ENCODE measurements at places on chromosomes 5 and 9.

GRCh38 chr5:77280036-77280435 lies 69.6 kb downstream of the PDE8B start:
- no peak for DNase-seq

DNA sequence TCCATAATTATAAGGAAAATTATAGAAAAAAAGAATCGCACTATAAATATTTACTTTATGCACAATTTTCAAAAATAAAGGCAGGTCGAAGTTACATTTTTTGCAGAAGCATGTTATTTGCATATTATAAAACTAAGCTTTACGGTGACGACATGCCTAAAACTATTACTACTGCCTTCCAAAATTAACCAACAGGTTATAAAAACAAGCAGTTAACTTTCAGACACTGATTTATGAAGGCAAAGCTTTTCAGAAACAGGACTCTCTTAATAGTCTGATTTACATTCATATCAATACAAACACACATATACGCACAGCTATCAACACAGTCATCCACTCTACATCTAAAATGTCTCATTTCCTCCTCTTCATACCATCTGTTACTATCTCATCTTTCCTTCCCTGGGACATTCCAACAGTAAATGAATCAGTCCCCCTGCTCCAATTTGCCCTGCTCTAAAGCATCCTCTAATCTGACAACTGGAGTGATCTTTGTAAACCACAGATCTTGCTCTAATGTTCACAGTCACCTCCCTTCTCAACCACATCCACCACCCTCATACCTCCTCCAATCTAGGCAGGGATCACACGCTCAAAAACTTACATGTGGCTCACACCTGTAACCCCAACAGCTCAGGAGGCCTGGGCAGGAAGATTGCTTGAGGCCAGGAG lies 21.6 kb downstream of the FBXW11 start:
- DNase-seq = peak; percentile 68

DNA sequence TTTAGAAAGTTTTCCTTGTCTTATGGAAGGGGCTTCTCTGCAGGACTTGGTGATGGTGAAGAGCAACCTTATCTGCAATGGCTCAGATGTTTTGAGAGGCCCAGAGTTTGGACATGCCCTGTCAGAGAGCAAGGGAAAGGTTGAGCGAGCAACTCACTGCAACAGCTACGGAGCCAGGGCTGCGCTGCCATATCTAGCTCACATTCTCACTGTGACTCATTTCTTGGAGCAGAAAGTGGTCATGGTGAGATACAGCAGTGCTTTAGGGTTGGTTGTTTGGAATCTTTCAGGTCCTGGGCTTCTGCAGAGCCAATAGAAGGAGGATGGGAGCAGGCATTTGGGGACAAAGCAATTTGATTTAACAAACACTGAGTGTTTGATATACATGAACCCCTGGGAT lies 12.3 kb downstream of the GLRA1 start:
- DNase-seq = no peak

DNA sequence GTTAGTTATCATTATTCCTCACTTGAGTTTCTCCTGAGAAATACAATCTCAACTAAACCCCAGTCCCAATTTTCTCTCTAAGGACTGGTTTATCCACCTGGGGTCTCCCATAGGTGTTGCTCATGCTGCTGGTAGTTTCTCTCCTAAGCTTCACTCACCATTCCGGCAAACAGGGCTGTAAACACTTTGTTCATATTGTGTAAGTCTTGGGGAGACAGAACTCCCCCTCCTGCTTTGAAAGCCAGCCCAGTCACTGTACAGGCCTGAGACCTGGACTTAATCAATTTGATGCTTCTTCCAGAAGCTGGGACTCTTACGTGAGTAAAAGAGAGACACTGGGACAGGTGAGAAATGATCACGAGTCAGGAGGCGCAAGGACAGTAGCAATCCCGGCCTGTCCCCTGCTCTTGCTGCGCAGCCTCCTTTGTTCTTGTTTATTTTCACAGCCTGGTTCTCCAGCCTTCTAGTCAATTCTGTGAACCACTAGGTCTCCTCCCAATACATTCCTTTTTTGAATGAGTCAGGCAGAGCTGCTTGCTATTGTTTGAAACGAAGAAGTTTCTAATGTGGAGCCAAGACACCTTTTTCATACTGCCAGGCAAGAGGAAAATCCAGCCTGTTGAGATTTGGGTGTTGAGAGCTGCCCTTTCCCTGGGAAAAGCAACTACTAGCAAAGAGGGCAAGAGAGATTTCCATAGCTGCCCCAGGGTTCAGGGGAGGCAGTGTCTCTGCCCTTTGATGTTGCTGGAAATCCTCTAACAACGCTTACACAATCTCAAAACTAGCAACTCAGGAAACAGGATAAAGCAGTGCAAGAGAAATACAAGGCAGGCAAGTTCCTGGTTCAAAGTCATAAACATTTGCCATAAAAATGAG lies 9.2 kb upstream of the SHROOM1 start:
- DNase-seq = peak; percentile 68

DNA sequence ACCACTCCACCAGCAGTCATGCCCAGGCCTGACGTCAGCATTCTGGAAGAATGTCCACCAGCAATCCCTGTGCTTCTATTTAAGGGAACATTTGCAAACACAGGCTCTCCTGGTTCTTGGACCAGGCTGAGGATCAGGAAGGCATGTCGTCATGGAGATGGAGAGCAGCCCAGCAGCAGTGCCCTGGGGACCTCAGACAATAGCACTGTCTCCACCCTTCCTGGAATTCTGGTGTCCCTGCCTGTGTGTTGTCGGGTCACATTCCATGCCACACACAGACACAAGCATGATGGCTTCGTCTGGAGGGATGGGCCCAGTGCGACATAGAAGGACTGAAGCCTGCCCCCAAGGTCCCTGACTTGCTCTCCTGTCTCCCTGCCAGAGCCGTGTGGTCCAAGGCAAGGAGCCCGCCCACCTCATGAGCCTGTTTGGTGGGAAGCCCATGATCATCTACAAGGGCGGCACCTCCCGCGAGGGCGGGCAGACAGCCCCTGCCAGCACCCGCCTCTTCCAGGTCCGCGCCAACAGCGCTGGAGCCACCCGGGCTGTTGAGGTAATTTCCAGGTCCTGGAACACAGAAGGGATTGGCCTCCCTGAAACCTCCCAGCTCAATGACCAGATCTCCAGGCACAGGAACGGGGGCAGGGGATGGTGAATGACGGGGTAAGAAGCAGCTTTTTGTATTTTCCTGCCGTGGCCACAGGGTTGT lies 43.8 kb downstream of the STOM start:
- DNase-seq = peak; percentile 65

DNA sequence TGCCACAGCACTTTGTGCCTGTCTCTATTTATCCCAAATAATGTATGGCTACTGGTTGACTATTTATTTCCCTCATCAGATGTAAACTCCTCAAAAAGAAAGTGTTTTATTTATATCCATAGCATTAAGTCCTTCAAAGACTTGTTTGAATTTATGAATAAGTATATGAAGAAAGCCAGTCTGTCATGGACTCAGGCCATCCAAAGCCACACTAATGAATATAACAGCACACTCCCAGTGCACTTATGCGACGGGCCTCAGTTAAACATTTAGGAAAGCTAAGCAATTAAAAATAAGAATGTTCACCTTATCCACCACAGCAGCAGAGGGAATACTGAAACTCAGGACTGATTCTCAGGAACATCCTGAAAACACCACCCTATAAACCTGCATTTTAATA lies 77.5 kb downstream of the DENND1A start:
- no peak for DNase-seq
